ENCODE measurements at places on chromosomes 7 and 10. TPM values are rescaled to one million over a fixed set of nuclear protein-coding genes. Genes with fewer than 3 reads are reported as not detected.
A peak's percentile ranks its signal among the peaks of the same experiment; 100 is the strongest.

DNA sequence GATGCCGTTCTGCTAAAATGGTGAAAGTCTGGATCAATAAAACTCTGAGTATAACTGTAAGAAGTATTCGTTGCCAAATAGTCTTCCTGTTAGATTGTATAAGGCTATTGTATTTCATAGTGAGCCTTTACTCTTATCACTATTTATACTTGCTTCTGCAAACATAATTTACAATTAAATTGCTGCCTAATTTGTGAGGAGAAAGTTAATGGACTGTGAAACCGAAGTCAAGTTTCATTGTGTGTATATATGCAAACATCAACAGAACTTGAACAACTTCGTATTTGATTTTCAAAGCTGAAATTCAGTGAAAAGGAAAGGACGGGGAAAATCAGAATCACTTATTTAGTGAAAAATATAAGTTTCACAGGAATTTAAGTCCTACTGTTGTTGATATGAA, 135.9 kb upstream of the CCDC6 start:
- DNase-seq = no peak

DNA sequence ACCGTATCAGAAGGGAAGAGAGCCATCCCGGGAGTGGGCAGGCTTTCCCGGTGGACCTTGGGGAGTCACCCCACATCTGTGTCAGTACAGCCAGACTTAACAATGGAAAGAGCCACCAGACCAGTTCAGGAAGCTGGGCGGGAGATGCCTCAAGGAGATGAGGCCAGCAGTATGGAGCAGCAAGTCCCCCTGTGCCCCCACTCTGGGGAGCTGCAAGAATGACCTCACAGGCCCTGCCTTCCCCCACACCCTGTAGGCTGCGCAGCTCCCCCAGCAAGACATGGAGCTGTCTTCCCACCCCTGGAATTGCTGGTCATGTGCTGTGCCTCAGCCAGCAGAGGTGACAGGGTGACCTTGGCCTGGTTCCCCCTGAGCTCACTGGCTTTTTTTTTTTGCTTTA, 76.8 kb upstream of the INSIG1 start:
- DNase-seq = no peak

- peak; percentile 40 for DNase-seq
Measured at GRCh38 chr7:42345478-42346299, 108.7 kb upstream of the GLI3 start.

GRCh38 chr10:99895867-99896266, 113.4 kb downstream of the ABCC2 start:
- DNase-seq = no peak

DNA sequence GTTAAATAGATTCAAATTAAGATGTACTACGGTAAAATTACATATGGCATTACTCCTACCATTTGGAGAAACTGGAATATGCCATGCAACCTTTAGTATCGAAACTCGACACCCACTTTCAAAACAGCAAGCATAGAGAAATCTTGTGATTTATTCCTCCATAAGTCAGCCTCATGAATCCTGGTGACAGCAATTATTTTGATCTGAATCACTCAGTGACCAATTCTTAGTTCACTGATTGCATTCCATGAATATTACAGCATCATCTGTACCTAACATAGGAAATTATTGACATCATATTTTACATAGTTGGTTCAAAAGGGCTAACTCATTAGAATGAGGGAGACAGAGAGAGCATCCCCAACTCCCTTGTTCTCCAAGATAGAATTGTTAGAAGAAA, 89.6 kb downstream of the CACNB2 start:
- DNase-seq = no peak

The NAT16 gene
- 0.30 TPM for total RNA-seq

The CLDN3 gene
- total RNA-seq = 3.3 TPM

The CALML5 gene
- not detected for total RNA-seq

The GLRX3 gene
- total RNA-seq = 161 TPM
